ENCODE measurements at places on chromosomes 11 and 22. TPM values are rescaled to one million over a fixed set of nuclear protein-coding genes. Genes with fewer than 3 reads are reported as not detected.

GRCh38 chr22:38258895-38259294 is 13.9 kb downstream of the TMEM184B start:
- H3K27ac ChIP-seq, result no peak overlapping the region
- no peak for DNase-seq
- H3K27me3 ChIP-seq, result no peaks in the 10 kb centered on the region
- no peak overlapping the region for H3K4me3 ChIP-seq
- peaks cover 4% of the 10 kb centered on the region for H3K36me3 ChIP-seq

- H3K4me3 ChIP-seq, result no peak overlapping the region
- peaks cover 31% of the 10 kb centered on the region for H3K4me1 ChIP-seq
- H3K27me3 ChIP-seq, result peaks cover 43% of the 10 kb centered on the region
- no peak for DNase-seq
- no peaks in the 10 kb centered on the region for H3K36me3 ChIP-seq
These were observed 272.5 kb downstream of the BUD13 start for GRCh38 chr11:116500026-116500946.

GRCh38 chr11:129967996-129968395 is 34.6 kb downstream of the PRDM10 start:
- H3K27ac ChIP-seq, result no peak overlapping the region
- H3K36me3 ChIP-seq, result no peaks in the 10 kb centered on the region

GRCh38 chr11:129700701-129701100 is 114.9 kb upstream of the TMEM45B start:
- no peak overlapping the region for H3K4me3 ChIP-seq
- no peaks in the 10 kb centered on the region for H3K36me3 ChIP-seq
- peaks cover 8% of the 10 kb centered on the region for H3K4me1 ChIP-seq
- no peak for DNase-seq

GRCh38 chr11:27055065-27055682 is 14.6 kb downstream of the BBOX1 start:
- no peaks in the 10 kb centered on the region for H3K27me3 ChIP-seq
- peaks cover 10% of the 10 kb centered on the region for H3K4me1 ChIP-seq
- no peak for DNase-seq
- H3K36me3 ChIP-seq, result peaks cover 6% of the 10 kb centered on the region

- no peak overlapping the region for H3K4me3 ChIP-seq
- H3K36me3 ChIP-seq, result no peaks in the 10 kb centered on the region
- H3K27ac ChIP-seq, result peak overlapping the region; percentile 27
- H3K4me1 ChIP-seq, result peaks cover 20% of the 10 kb centered on the region
- no peaks in the 10 kb centered on the region for H3K27me3 ChIP-seq
These were observed 1196.3 kb downstream of the BRD1 start for GRCh38 chr22:48631288-48631863.

DNA sequence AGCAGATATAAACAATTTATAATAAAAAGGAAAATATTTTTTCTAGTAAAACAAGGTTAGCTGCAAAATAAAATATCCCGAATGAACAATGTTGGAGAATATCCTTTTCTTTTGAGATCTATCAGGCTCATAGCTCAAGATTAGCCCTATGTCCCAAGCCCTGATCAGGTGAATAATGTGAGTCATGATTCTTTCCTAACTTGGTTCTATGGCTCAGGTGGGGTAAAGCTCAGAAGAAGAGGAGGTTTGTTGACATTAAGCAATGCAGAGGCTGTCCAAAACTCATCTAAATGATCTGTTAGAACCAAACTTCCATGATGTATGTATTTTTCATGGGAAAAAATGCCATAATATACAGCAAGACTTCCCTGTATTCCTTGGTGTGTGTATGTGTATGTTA is 86.1 kb downstream of the TRIM44 start:
- H3K27me3 ChIP-seq, result no peaks in the 10 kb centered on the region
- DNase-seq, result no peak
- no peak overlapping the region for H3K4me3 ChIP-seq
- peaks cover 9% of the 10 kb centered on the region for H3K4me1 ChIP-seq

- DNase-seq, result peak; percentile 91
- H3K27me3 ChIP-seq, result no peaks in the 10 kb centered on the region
- peak within 1 kb of the TSS; percentile 94 for H3K27ac ChIP-seq
- peaks cover 5% of the 10 kb centered on the region for H3K36me3 ChIP-seq
- peak within 1 kb of the TSS; percentile 97 for H3K4me3 ChIP-seq
- peaks cover 56% of the 10 kb centered on the region for H3K4me1 ChIP-seq
These were observed at the start of gene CENPM for GRCh38 chr22:41946629-41947423. Gene CENPM, minus strand, starts transcription at chr22:41947152. Its CDS starts 76 bp downstream, at chr22:41947076.

- peaks cover 2% of the 10 kb centered on the region for H3K36me3 ChIP-seq
- H3K27ac ChIP-seq, result peak overlapping the region; percentile 44
- no peak overlapping the region for H3K4me3 ChIP-seq
- peaks cover 17% of the 10 kb centered on the region for H3K4me1 ChIP-seq
- H3K27me3 ChIP-seq, result no peaks in the 10 kb centered on the region
- DNase-seq, result no peak
These were observed 449.1 kb downstream of the MN1 start for GRCh38 chr22:27352426-27352825.

DNA sequence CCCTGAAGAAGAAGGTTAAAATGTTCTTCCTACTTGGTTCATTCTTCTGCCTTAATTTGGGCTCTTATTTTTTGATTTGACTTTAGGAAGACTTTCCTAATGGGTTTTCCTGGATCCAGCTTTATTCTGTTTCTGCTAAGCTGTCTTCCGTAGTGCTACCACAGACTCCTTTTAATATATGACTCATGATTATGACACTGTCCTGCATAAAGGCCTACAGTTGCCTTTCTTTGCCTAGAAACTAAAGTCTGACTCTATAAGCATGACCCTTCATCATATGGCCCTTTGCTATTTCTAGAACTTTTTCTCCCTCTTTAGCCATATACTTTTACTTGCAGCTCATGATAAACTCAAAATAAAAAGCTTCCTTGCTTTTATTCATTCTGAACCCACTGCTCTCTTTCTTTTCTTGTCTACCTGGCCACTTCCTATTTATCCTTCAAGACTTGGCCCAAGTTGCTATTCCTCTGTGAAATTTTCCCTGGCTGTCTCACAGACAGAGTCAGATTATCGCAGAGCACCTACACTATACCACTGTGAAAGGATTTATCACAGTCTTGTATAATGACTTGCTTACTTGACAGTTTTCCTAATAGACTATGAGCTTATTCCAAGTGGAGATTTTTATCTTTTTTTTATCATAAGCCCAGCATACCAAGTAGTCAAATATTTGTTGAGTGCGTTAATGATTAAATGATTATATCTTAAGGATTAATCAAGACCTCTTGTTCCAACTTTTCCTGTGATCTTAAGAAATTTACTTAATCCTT is 24.7 kb downstream of the TBCEL start:
- H3K27ac ChIP-seq, result no peak overlapping the region
- no peak overlapping the region for H3K4me3 ChIP-seq
- DNase-seq, result no peak
- no peaks in the 10 kb centered on the region for H3K4me1 ChIP-seq
- no peaks in the 10 kb centered on the region for H3K27me3 ChIP-seq

DNA sequence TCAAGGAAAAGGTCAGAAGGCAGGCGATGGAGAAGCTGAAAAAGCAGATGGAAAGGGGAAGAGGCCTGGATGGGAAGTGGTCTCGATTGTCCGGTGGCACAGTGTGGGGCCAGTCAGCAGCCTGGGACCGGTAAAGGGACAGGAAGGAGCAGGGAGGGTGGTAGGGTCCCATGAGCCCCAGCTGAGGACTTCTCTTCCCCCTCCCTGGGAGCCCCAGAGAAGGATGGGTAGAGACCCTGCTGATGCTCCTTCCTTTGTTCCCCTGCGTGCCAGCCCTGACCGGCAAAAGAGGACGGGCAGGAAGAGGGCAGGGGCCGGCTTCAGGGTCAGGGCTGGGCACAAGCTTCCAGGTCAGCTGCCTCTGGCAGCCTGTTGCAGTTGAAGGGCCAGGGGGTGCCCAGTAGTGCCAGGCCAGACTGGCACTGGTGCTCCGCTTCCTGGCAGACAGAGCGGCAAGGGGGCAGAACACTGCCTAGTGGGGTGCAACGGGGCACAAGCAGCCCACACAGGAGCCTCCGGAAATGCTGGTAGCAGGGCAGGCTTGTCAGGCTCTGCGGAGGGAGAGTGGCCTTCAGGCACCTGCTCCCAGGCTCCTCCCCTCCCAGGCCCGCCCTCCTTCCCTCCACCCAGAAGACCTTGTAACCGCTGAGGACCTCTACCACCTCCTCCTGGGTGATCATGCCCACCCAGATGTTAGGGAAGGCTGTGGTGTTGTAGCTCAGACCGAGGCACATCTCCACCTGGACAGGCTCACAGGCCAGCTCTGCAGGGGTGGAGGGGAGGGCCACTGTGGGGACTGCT is 739 bp upstream of the C1QTNF5 start:
- DNase-seq, result no peak
- peaks cover 33% of the 10 kb centered on the region for H3K4me1 ChIP-seq
- peaks cover 50% of the 10 kb centered on the region for H3K27me3 ChIP-seq
- H3K36me3 ChIP-seq, result no peaks in the 10 kb centered on the region

DNA sequence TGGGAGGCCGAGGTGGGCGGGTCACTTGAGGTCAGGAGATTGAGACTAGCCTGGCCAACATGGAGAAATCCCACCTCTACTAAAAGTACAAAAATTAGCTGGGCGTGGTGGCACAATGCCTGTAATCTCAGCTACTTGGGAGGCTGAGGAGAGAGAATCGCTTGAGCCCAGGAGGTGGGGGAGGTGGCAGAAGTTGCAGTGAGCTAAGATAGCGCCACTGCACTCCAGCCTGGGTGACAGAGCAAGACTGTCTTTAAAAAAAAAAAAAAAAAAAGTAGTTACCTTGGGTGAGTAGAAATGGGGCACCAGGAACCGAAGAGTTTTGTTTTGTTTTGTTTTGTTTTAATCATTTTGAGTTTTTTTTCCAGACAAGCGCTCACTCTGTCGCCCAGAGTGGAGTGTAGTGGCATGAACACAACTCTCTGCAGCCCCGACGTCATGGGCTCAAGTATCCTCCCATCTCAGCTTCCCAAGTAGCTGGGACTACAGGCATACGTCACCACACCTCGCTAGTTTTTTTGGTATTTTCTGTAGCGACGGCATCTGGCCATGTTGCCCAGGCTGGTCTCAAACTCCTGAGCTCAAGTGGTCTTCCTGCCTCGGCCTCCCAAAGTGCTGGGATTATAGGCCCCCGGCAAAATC is 15.8 kb downstream of the THAP12 start:
- no peak overlapping the region for H3K27ac ChIP-seq
- H3K4me1 ChIP-seq, result peaks cover 13% of the 10 kb centered on the region
- no peak overlapping the region for H3K4me3 ChIP-seq
- DNase-seq, result no peak

- no peak overlapping the region for H3K27ac ChIP-seq
- H3K4me1 ChIP-seq, result peaks cover 51% of the 10 kb centered on the region
- DNase-seq, result no peak
These were observed 37.5 kb downstream of the TNRC6B start for GRCh38 chr22:40215266-40215665.

DNA sequence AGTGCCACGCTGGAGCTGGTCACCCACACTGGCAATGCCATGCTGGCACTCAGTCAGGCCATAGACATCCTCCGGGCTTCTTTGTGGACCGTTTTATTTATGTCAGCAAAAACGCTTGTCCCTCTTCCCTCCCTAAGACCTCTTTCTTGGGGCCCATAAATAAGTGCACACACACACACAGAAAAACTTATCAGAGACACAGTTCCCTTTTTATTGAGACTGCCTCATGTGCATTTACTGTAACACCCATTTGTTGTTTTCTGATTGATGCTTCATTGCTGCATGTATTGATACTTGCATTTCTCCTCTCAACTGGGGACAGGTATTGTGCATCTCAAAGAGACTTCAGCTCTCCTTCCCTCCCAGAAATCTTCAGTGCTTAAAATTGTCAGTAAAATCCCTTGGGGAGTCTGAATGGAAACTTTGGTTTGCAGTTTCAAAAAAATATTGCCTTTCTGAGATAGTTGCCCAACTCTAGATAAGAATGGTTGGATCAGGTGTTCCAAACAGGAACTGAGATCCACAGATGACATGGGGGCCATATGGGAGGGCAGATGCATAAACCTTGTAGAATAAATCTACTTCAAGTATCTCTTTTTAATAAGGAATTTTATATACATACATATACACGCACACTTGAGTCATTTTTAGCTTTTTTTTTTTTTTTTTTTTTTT is 50.9 kb downstream of the PPP2R1B start:
- H3K27me3 ChIP-seq, result peaks cover 4% of the 10 kb centered on the region
- H3K4me1 ChIP-seq, result peaks cover 18% of the 10 kb centered on the region
- no peak overlapping the region for H3K27ac ChIP-seq
- H3K36me3 ChIP-seq, result peaks cover 16% of the 10 kb centered on the region
- H3K4me3 ChIP-seq, result no peak overlapping the region
- DNase-seq, result no peak

DNA sequence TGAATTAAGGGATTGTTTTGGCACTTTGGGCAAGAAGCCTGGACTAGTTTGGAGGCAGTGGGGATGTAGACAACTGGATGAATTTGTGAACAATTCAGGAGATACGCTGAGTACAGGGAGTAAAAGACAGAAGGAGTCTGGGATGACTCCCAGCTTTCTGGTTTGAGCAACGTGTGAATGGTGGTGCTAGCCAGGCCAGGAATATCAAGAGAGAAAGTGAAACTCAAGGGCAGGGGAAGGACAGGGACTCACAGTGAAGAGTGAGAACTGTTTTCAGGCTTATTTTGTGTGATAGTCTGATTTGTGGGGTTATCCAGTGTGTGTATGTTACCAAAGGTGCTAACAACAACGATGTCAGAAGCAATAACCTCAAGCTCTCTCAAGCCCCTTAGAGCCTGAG is 15.9 kb downstream of the CHRM1 start:
- no peak overlapping the region for H3K27ac ChIP-seq
- no peak for DNase-seq
- no peak overlapping the region for H3K4me3 ChIP-seq
- no peaks in the 10 kb centered on the region for H3K36me3 ChIP-seq
- H3K4me1 ChIP-seq, result peaks cover 4% of the 10 kb centered on the region

- peak overlapping the region; percentile 88 for H3K4me3 ChIP-seq
- H3K36me3 ChIP-seq, result no peaks in the 10 kb centered on the region
- H3K4me1 ChIP-seq, result peaks cover 40% of the 10 kb centered on the region
- peaks cover 14% of the 10 kb centered on the region for H3K27me3 ChIP-seq
These were observed 1.2 kb downstream of the C1QTNF4 start for GRCh38 chr11:47592970-47593369.

Gene APOA1
- total RNA-seq, result 0.80 TPM

Gene GUCY1A2
- 4.0 TPM for total RNA-seq

Gene WT1
- not detected for total RNA-seq

Gene RAB1B
- total RNA-seq, result 114 TPM

Gene DGCR6
- 4.9 TPM for total RNA-seq

Gene MUC5AC
- not detected for total RNA-seq

Gene TRIM29
- not detected for total RNA-seq

Gene ARHGAP20
- 0.20 TPM for total RNA-seq
